Esophagus squamous epithelium (tissue), 5 donors: ENCODE measurements at places on chromosomes 3 and 15. TPM values are rescaled to one million over a fixed set of nuclear protein-coding genes. Genes with fewer than 3 reads are reported as not detected.

CGNL1 gene
- total RNA-seq: 6.5 TPM

GRCh38 chr3:37097776-37098175, 76.6 kb downstream of the LRRFIP2 start:
- H3K36me3 ChIP-seq: no peaks in the 10 kb centered on the region
- H3K27me3 ChIP-seq: no peaks in the 10 kb centered on the region
- H3K4me1 ChIP-seq: no peaks in the 10 kb centered on the region
- no peak overlapping the region for H3K4me3 ChIP-seq

- DNase-seq: no peak
- H3K27ac ChIP-seq: peak overlapping the region; percentile 74
- H3K36me3 ChIP-seq: peaks cover 34% of the 10 kb centered on the region
- no peaks in the 10 kb centered on the region for H3K27me3 ChIP-seq
Observed at GRCh38 chr3:123634149-123635051, 49.5 kb upstream of the HACD2 start.

- DNase-seq: no peak
- H3K27me3 ChIP-seq: peaks cover 3% of the 10 kb centered on the region
- no peak overlapping the region for H3K4me3 ChIP-seq
- H3K27ac ChIP-seq: no peak overlapping the region
- H3K36me3 ChIP-seq: no peaks in the 10 kb centered on the region
Observed at GRCh38 chr3:62888180-62888579, 13.0 kb upstream of the CADPS start.

- H3K27ac ChIP-seq: no peak overlapping the region
- no peaks in the 10 kb centered on the region for H3K27me3 ChIP-seq
- no peaks in the 10 kb centered on the region for H3K36me3 ChIP-seq
- DNase-seq: no peak
- H3K4me1 ChIP-seq: no peaks in the 10 kb centered on the region
Observed at GRCh38 chr3:66537735-66538134, 36.9 kb upstream of the LRIG1 start.
